BJ (cell line): ENCODE measurements at places on chromosomes 3 and 15.

DNA sequence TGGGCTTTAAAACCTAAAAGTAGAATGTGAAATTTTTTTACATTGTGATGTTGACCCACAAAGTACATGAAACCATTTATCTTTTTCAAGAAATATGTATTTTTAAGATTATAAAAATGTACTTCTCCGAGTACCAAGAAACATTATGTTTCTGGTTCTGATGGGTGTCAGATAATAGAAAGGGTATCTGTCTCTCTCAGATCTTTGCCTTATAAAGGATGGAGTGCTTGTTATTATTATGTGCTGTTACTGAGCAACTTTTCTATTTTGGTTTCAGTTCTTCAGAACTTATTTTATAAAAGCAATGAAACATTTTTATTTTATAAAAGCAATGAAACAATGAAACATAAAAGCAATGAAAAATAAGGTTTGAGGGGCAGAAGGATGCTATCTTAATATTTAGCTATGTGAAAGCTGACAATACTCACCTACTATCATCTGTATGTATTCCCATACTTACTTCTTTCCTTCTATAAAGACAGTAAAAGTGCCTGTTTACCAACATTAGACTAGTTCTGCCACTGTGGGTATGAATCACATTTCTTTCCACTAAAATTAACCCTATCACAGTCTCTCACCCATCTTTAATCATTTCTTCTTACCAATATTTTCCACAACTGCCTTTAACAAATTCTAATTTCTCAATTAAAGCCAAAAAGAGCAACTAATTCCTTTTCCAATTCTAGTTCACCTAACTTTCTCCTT lies 540.7 kb upstream of the KCNMB2 start:
- DNase-seq = no peak

- no peak for DNase-seq
Measured at GRCh38 chr3:146414010-146414409, 55.4 kb downstream of the PLSCR2 start.

DNA sequence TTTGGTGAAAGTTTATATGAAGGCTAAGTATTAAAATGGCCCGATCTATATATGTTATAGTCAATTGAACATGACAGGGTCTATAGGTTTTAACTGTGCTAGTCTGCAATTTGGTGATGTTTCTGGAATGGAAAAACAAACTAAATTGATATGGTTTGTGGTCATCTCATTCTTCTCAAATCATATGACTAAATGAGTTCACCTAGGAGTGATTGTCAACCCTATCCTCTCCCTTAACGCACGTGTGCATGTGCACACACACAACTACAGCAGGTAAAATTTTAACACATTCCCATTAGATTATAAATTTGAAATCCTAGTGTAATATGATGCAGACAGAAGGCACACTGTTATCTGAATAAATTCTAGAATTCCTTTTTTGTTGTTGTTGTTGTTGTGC lies 9.0 kb downstream of the CLDND1 start:
- no peak for DNase-seq

- no peak for DNase-seq
Measured at GRCh38 chr3:142117056-142117851, 32.1 kb downstream of the TFDP2 start.

GRCh38 chr3:46370839-46371518 lies at the start of gene CCR5:
Gene CCR5, plus strand, starts transcription at chr3:46370946. Its CDS starts 1,957 bp downstream, at chr3:46372903.
- no peak for DNase-seq

DNA sequence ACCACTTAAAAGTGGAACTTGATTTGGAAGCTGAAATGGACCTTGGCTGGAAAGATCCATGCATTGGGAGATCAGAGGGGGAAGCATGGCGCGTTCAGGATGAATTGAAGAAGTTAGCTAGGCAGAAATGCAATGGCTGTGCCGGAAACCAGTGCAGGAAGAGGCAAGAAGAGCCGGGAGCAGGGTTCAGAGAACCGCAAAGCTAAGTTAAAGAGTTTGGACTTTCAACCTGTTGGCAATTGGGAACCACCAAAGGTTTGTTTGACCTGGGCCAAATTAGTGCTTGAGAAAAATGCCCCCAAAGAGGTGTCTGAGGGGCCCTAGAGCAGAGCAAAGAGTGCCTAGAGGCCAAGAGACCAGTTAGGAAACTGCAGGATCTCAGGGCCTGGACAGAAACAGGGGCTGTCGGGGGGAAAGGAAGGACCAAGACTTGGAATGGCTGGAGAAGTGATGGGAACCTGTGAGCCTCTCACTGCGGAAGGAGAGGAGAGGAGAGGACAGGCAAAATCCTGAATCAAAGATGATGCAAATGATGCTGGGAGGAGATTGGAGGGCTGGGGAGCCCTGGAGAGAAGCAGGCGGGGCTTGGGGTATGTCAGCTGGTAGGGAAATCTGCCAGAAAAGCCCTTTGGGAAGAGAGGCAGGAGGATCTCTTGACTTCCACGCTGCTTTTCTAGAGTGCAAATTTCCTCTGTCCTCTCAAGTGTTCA lies 49.3 kb downstream of the FAM174B start:
- no peak for DNase-seq
